Brain (organoid and tissue), 16 donors: ENCODE measurements at places on chromosomes 11 and 22.

DNA sequence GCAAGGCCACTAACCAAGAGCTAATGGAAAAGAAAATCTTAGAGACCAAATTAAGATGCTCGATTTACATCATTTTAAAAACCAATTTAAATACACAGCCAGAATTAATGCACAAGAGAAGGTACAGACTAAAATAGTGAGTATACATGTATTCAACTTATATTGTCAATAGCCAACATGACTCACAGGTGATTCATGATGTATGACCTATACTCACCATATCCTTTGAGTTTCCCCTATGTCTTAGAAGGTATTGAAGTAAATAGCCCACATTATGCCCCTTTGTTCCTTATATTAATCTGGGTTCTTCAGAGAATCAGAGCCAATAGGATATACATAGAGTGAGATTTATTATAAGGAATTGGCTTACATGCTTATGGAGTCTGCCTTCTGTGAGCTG, 97.5 kb upstream of the ANO3 start:
- DNase-seq: no peak

DNA sequence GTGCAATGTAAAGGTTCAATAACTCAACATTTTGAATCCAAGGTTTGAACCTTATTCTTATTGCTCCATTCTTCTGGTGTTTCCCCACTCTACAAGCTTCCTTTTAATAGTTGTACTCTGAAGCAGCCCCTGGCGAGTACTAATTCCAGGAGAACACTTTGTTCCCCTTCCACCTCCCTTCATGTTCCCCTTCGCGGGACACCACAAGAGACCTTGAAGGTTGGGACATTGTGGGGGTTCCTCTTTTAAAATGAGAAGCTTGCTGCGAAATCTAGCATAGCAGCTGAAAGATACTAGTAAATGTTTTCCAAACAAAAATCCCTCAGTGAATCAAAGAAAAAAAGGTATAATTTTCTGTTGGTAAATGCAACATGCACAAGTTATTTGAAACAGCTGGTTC, 626.3 kb upstream of the LRRC4C start:
- no peak for DNase-seq

DNA sequence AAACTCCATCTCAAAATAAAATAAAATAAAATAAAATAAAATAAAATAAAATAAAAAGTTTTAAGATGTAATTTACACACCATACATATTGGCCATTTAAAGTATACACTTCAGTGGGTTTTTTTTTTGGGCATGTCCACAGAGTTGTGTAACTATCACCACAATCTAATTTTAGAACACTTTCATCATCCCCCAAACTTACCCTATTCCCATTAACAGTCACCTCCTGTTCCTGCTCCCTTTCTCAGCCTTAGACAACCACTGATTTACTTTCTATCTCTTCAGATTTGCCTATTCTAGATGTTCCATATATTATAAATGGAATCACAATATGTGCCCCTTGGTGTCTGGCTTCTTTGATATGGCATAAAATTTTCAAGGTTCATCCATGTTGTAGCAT, 4.6 kb upstream of the ACER3 start:
- DNase-seq: no peak

DNA sequence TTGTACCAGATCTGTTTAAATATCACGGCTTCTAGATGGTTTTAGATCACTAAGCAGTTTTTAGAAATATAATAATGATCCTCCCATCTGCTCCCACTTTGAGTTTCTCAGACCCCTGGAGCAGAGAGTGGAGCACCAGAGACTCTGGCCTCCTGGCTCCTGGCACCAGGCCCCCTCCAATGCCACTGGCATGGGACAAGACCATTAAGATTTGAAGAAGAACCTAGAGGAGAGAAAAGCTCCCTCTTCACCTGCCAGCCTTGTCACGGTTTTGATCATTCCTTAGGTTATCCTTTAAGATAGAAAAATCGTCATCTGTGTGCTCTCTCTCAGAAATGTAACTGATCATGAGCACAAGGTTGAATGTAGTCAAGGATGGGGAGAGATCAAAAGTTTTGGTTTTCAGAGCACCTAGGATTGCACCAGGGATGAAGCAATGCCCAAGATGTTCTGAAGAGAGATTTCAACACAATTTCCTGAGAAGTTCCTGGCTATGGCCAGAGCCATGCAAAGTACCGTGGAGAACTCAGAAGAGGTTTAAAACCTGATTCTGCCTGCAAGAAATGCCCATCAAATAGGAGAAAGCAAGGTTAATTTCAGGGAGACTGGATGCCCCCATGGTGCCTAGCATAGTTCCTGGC, 22.2 kb downstream of the IL10RA start:
- DNase-seq: no peak

- DNase-seq: no peak
Observed at GRCh38 chr11:64306876-64307622, 1.7 kb downstream of the ESRRA start.

GRCh38 chr11:8910649-8911026, 351 bp upstream of the AKIP1 start:
- DNase-seq: no peak

- no peak for DNase-seq
Observed at GRCh38 chr11:10979529-10979928, 121.7 kb upstream of the ZBED5 start.

GRCh38 chr11:10409207-10409661, 45.8 kb upstream of the AMPD3 start:
- DNase-seq: no peak

- no peak for DNase-seq
Observed at GRCh38 chr11:74474316-74474715, 7.0 kb upstream of the KCNE3 start.
